ENCODE measurements at places on chromosomes 12 and 14.

- no peak for DNase-seq
Measured at GRCh38 chr14:72700338-72701236, 193.3 kb downstream of the DPF3 start.

GRCh38 chr12:45010059-45010458, 40.8 kb downstream of the DBX2 start:
- DNase-seq: no peak

DNA sequence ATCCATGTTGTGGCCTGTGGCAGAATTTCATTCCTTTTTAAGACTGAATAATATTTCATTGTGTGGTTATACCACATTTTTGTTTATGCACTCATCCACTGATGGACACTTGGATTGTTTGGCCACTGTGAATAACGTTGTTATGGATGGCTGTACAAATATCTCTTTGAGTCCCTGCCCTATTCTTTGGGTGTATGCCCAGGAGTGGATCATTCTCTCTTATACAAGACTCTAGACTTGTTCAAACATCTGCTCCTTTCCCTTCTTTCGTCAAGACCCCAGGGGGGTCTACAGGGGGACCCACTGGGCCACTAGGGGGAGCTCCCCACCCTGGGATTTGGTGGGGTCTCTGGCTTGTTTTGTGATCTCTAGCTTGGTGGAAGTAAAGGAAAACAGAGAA, 77.4 kb downstream of the FBXL14 start:
- no peak for DNase-seq

DNA sequence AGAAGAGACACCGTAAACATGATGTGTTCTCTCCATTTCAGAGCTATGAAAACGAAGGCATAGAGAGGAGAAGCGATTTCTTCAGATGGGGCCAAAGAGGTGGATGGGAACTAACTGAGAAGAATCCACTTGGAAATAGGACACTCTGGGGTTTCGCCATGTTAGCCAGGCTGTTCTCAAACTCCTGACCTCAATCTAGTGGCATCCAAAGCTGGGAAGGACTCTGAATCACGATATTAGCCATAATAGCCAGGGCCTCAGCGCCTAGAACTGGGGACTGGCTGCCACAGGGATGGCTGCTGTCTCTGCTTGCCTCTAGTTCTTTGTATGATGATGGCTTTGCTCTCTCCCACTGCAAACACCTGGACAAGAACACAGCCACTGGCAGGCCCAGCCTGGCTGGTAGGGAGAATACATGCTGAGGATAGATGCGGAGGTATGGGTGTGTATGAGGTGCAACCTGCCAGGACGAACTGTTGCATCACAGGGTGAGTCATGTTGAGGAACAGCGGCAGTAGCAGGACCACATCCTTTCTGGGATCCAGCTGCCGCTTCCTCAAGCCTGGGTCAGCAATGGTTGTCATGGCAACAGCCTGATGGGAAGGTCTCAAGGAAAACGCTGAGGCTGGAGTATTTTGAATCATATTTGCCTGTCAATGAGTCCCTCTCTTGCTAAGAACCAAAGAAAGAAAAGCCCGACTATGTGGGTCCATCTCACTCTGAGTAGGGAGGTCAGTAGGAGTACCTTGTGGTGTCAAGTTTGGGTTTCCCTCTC, 31.1 kb downstream of the CCDC177 start:
- peak; percentile 77 for DNase-seq

GRCh38 chr14:50835280-50835679, 4.3 kb upstream of the NIN start:
- no peak for DNase-seq

DNA sequence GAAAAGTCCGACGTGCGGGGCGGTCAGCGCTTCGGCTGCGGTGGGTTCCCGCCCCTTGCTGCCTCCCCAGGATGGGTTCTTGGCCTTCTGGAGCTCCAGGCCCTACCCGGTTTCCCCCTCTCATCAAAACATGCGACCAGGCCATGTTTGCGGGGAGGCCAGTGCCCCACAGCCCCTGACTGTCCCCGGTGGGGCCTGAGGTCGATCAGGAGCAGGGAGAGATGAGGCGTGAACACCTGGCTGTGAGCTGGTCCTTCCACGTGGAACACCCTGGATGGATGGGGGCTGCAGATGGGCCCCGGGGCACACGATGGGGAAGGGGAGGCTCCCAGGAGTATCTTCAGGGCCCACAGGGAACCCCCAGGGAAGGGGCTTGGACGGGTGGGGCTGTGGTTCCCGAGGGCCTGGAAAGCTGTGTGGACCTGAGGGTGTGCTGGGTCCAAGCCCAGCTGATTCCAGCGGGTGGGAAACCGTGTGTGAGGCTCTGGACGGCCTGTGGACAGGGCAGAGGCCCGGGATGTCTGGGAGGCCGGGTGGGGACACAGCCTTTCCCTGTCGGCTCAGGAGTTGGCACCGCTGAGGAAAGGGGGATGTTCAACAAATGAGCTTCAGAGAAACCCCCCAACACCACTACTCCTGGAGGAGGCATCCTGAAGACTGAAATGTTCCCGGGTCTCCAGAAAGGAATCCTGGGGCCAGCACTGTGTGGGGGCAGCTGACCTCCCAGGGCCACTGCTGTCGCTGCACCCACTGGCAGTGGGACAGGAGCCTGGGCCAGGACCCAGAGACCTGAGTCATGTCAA, 187.0 kb upstream of the C14orf180 start:
- DNase-seq: no peak

DNA sequence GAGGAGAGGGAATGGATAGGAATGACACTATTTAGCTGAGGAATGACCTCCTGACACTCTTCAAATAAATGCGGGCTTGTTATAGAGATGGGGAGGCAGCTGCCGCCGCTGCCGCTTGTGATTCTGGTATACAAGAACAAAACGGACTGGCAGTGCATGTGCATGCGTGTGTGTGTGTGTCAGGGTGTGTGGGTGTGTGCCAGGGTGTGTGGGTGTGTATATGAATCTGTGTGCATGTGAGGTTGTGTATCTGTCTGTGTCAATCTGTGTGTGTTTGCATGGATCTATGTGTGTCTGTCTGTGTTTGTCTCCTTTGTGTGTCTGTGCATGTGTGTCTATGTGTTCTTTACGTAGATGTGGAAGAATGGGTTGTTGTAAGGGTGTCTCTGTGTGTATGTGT, 26.0 kb upstream of the LHX5 start:
- DNase-seq: no peak

GRCh38 chr14:104598039-104598909, 6.3 kb downstream of the TMEM179 start:
- DNase-seq: no peak

GRCh38 chr12:105485321-105485910, 154.9 kb downstream of the C12orf75 start:
- peak; percentile 26 for DNase-seq

DNA sequence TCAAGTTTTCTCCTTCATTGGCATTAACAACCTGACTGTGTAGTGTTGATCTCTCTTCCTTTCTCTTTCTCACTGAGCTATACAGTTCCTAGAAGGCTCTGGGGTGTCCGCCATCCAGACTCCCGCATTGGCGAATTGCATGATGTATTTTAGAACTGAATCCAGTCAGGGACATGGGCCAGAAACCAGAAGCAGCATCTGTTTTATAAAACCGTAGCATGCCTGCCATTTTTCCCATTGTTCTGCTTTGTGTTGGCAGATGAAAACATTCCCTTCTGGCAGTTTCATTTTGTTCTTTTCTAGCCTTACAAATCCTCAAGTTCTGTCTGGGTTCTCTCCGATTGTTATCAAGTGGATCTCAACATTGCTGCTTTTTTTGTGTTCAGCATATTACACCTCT, 268.3 kb upstream of the SEL1L start:
- DNase-seq: no peak

DNA sequence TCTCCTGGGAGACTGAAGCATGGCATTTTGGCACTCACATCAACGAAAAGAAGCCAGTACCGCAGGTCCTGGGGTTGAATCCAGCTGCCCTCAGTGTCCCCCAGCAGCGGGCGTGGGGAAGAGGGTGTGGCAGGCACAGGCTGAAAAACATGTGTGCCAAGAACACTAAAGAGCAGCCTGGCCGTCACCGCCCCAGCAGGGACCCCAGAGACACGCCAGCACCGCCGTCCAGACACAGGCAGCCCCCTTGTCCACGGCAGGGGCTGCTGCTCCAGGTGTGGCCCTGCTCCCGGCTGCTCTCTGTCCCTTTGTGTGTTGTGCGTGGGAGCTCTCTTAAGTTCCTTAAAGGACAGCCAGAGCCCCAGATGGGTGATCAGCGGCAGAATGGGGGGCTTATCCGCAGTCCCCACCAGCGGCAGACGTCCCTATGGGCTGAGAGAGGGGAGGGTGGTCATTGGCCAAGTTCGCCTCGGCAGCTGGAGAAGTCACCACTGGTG, 556 bp downstream of the PHETA1 start:
- DNase-seq: peak; percentile 48

GRCh38 chr12:93663006-93663728, 14.0 kb upstream of the CRADD start:
- no peak for DNase-seq

GRCh38 chr12:78886719-78887407, 22.3 kb downstream of the SYT1 start:
- no peak for DNase-seq

DNA sequence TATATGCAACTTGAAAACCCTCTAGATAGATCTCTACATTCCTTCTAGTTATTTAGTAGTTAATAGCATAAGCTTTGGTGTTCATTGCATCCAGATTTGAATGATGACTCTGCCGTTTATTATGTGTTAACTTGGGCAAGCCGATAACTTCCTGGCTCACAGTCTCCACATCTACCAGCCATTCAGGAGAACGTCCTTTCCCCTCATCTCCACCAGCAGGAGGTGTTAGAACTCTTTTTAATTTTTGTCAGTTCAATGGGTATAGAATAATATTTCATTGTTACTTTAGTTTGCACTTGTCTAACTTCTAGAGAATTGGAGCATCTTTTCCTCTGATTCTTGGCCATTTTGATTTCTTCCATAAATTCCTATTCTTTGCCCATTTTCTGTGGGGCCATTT, 30.0 kb upstream of the WSCD2 start:
- DNase-seq: no peak

DNA sequence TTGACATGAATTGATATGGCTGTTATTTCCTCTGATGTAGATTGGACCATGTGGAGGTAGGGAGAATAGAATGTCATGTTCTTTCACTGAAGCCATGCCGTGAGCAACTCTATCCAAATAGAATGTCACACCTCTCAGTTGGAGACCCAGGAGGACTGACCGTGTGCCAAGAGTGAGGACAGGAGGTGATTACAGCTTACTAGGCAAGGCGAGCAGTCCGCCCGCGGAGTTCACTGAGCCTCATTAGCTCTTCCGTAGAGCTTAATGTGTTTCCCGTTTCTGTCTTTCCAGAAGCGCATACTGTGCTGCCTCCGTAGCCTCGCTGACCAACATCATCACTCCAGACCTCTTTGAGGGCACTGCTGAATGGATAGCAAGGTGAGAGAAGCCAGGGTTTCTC, 45.6 kb downstream of the FNTB start:
- DNase-seq: no peak

DNA sequence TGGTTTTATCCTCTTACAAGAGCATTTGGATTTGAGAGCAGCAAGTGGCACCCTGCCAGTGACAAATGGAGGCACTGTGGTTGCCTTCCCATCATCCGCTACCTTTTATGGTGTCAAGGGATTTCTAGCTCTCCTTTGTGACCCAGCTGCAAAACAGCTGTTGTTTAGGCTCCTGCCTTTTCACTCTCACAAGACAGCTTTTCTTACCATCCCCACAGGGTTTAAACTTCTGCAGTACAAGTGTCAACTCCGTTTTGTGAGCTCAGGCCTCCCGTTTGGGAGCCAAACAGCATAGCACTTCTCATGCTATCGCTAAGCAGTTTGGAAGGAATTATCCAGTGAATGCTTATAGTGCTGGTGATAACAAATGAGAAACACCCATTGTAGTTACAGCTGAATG, 331.4 kb downstream of the TMTC2 start:
- no peak for DNase-seq

GRCh38 chr14:29868000-29868399, 59.6 kb downstream of the PRKD1 start:
- no peak for DNase-seq

- DNase-seq: no peak
Measured at GRCh38 chr14:45044638-45045037, 39.3 kb upstream of the PRPF39 start.

GRCh38 chr14:98018628-98019027, 1221.4 kb downstream of the VRK1 start:
- DNase-seq: no peak

All from AG08396 (cell line).